ENCODE measurements at places on chromosomes 6 and 20.

GRCh38 chr6:39407446-39407993, 85.0 kb upstream of the KCNK16 start:
- no peak for DNase-seq

- DNase-seq = peak; percentile 71
These were observed 76.9 kb downstream of the CEP57L1 start for GRCh38 chr6:109172101-109172746.

DNA sequence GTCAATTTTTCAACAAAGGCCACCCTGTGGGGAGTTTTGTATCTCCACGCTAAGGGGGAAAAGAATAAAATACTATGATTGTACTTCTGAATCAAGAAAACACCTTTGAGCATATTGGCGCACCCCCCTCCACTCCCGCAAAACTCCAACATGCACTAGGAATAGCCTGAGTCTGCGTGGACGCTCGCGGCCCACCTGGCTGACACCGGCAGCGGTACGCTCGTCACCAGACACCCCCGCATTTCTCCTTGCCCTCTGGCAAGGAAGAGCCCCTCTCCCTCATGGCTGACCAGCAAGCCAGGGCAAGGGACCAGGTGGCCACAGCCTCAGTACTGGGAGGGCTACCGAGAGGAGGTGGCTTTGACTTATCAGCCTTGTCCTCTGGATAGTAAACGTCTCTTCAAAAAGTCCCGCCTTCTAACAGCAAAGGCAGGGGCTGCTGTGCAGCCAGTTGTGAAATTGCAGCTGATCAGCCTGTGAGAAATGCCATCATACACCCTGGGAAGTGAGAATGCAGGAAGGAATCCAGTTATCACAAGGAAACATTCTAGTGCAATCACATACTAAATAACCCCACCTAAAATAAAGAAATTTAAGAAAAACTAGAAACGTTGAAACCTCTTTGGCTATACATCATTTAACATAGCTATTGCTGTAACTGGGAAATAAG, 84.2 kb downstream of the HUS1B start:
- no peak for DNase-seq

GRCh38 chr20:57952136-57952535, 242.3 kb upstream of the PMEPA1 start:
- no peak for DNase-seq

DNA sequence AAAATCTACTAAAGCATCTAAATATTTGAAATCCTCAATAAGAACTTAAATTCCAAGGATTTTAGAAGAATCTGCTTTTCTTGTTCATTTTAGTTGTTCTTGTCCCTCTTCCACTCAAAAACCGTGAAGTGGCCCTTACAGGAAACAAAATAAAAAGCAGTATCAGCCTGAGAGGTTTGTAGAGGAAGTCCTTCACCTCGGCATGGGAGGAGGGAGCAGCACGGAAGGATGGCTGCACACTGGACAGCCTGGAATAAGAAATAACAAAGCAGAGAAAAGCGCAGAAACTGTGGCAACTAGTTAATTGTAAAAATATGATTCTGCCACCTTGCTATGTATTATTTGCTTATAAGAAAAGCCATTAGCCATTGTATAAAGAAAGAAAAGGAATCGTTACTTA, 46.1 kb downstream of the RALGAPA2 start:
- DNase-seq = no peak

DNA sequence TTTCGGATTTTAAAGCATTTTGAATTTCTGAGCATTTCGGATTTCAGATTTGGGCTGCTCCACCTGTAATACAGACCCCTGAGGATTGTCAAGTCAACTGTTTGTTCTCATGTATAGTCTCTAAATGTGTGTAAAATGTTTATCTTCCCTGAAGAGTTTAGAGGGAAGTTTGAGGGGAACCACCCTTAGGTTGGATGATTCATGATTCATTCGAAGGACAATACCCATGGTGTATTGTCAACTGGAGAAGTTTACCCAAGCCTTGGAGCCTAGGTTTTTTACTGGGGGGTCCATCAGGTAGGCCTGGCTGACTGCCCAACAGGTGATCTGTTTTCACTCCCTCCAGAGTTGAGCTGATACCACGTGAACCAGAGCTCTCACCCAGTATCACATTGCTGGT, 18.9 kb downstream of the GSTA4 start:
- no peak for DNase-seq

- no peak for DNase-seq
These were observed 517.0 kb downstream of the LMBRD1 start for GRCh38 chr6:69279805-69280204.
